ENCODE measurements at places on chromosomes 12 and 14.

- DNase-seq: no peak
Observed at GRCh38 chr12:57487055-57487596, 742 bp upstream of the MARS1 start.

DNA sequence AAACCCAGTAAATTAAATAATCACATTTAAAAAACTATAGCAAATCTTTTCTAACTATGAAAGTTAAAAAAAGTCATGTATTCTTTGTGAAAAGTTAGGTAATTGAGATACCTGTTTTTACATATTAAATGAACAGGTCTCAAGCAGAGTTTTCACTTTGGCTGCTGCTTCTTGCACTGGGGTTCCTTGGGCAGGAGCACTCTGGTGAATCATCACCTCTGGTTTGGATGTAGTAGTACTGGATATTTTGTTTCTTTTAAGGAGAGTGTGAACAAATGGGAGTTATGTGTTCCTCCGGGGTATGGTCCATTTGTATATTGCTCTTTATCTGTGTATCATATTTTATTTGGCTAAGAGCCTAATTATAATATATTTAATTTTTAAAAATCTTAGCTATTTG lies 82.7 kb downstream of the FUT8 start:
- no peak for DNase-seq

DNA sequence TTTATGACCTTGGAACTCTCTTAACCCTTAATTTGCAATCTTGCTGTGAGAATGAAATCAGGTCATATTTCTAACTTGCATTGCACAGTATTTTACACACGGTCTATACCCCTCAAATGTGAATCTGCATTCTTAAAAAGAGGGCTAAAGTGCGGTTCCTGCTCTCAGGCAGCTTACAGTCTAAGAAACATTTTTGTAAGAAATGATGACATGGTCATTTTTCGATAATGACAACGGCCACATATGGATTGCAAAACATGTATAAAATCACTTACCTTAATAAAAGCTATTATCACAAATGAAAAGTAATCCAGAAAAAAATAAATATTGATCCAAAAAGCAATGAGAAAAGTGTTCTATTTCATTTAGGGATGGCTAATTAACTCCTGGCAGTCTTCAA lies 24.8 kb upstream of the TMEM132D start:
- no peak for DNase-seq

DNA sequence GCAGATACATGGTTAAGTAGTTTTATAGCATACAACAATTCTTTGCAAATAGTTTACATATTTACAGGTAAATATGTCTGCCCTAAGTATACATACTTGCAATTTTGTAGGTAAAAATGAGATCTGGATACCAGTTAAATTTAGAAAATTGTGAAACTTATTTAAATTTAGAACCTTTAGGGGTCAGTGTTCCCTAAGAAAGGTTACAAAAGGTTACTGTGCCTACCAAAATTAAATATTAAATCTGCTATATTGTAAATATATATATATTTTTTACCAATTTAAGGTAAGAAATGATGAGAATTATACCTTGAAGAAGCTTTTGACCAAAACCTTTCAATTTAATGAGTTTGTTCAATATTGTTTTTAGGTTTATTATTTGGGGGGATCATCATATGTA lies 54.0 kb downstream of the MIPOL1 start:
- DNase-seq: no peak

- no peak for DNase-seq
Observed at GRCh38 chr14:85363358-85363757, 166.6 kb upstream of the FLRT2 start.

DNA sequence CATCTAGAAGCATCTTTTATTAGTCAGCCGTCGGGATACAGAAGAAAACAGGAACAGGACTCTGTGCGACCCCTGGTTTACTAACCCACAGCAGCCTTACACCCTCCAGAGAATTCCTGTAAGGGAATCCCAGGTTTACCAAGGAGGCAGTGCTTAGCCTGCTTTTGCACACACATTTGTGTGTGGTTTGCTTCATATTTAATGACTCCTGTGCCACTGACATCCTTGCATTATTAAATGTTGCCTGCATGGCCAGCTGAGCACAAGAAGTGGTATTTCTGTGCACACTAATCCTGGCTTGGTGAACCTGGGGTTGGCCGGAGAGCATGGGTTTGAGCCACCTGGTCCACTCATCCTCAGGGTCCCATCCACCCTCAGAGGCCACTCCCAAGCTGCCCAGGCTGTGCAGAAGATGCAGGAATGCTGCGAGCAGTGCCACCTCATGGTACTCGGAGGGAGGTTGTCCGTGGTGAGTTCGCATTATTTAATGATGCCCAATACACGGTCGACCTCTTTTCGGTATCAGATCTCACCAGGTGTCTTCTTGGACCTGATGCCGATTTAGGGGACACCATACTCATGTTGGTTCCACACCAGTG lies 152.4 kb upstream of the RTL1 start:
- DNase-seq: no peak

DNA sequence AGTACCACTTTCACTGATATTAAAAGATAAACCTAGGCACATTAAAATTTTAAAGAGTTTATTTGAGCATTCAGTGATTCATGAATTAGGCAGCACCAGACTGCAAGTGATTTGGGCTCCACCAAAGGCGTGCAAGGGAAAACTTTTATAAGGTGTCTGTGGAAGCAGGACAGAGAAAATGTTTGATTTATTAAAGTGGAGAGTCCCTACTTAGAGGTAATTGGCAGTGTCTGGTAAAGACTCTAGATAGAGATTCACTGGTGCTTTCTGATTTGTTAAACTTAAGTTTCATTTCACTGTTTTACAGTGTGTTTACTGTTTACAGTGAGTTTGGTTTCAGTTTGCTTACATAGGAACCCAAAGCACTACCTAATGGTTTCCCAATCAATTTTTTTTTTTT lies 72.8 kb downstream of the ANKS1B start:
- DNase-seq: no peak

DNA sequence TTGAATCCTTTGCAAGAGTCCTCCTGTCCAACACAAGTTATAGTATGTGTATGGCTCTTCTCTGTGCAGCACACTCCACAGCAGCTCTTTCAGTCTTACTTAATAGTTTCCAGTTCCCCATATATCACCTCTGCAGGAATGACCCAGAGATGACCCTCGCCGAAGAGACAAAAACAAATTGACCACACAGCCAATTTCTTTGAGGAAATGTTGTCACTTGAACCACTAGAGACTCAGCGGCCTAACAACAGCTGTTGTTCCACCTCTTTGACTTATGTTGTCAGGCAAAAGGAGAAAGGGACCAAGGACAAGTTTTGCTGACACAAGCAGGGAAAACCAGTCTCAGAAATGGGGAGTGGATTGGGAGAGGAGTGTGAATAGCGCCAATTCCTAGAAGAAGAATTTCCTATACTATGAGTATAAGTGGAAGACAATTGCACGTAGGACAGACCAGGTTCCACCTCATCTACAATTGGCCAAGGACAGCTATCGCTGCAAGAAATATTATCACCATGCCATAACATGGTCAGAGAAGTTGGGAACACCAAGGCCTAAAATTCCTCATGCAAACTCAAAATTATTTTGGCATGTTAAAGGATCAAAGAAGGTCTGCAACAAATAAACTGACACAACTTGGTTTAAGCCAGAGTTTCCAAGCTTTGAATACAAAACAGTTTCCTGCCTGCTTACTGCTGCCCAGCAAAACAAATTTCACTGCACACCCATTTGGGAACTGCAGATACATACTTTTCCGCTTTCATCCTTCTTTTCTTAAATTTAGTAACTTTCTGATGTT lies 41.7 kb upstream of the ITPR2 start:
- no peak for DNase-seq

GRCh38 chr12:107337346-107338095 lies 244.2 kb upstream of the CRY1 start:
- no peak for DNase-seq

- DNase-seq: no peak
Observed at GRCh38 chr12:101619858-101620761, 25.3 kb downstream of the MYBPC1 start.

- DNase-seq: no peak
Observed at GRCh38 chr12:131372171-131372475, 338.8 kb upstream of the SFSWAP start.

DNA sequence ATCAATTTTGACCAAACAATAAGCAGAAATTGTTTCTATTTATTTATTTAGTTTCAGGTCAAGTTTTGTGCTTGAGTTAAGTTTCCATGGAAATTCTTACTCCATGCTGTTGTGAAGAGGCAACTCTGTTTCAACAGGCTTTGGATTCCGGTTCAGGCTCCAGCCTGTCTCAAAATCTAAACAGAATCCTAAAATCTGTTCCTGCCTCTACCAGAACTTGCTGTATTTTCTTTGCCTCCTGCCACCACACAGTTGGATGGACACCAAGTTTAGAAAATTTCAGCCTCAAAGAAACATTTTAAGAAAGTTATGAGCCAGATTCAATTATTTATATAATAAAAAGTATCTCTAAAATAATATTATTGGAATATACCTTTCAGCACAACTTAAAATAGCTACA lies 330.9 kb downstream of the FOXG1 start:
- no peak for DNase-seq

- no peak for DNase-seq
Observed at GRCh38 chr12:5785601-5786000, 159.5 kb downstream of the ANO2 start.

DNA sequence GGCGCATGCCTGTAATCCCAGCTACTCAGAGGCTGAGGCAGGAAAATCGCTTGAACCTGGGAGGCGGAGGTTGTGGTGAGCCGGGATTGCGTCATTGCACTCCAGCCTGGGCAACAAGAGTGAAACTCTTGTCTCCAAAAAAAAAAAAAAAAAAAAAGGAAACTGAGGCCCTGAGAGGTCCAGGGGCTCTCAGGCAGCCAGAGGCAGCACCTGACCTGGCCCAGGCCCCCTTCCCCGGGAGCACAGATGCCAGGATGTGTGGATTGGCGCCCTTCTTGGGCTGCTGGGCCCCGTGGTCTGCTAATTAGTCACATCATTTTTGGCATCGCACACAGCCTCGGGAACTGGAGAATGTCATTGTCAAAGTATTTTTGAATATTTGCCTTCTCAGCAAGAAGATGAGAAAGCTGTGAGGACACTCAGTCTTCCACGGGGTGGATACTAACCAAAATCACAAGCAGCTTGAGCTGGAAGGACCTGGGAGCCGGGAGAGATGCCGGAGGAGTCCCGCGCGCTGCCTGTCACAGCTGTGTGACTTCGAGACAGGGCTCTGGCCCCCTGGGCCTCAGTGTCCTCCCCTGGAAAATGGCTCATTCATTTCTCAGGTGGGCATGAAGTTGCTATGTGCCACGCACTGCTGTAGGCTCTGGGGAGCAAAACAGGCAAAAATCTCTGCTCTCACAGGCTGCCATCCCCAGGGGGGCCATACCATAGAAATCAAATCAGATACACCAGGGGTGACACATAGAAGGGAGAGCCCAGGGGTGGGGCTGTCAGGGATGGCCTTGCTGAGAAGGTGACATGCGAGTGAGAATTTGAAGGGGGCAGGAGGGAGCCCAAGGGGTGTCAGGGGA lies 12.5 kb upstream of the RCOR1 start:
- DNase-seq: no peak

DNA sequence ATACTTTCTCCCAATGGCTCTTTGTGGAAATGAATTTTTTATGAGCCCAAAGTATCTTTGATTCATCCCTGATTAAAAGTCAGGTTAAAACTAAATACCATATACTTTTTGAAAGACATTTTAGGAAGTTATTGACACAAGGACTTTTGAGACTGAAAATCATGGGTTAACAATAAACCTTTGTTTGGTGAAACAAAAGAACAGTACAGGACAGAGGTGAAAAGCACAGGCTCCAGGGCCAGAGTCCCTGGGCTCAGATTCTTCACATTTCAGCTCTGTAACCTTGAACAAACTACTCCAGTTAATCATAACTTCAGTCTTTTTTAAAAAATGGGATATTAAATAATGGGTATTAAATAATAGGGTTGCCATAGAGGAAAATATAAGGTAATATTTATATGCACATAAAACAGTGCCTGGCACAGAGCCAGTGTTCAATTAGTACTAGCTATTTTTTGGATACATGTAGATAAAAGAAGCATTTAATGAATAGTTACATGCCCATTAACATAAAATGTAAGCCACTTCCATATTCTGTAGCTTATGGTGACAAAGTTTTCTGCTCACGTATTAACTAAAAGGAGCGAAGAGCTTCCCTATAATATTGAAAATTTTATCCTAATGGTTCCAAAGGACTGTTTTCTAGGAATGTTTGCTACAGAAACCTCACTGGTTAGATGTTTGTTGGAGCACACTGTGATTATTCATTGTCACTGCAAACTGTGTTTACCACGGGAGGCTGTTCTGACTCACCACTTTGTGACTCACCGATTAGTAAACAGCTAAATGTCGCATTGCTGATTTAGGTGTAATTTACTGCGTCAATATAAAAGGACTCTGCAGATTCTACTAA lies 255.4 kb downstream of the DAD1 start:
- no peak for DNase-seq

GRCh38 chr12:112750971-112751370 lies 40.6 kb upstream of the RPH3A start:
- DNase-seq: no peak

GRCh38 chr12:14961466-14962152 lies at the start of gene ARHGDIB:
TSS of gene ARHGDIB (minus strand) at chr12:14961601. CDS start at chr12:14950712, 10,889 bp downstream.
- peak; percentile 92 for DNase-seq

GRCh38 chr12:82554529-82554928 lies 132.2 kb upstream of the TMTC2 start:
- no peak for DNase-seq

DNA sequence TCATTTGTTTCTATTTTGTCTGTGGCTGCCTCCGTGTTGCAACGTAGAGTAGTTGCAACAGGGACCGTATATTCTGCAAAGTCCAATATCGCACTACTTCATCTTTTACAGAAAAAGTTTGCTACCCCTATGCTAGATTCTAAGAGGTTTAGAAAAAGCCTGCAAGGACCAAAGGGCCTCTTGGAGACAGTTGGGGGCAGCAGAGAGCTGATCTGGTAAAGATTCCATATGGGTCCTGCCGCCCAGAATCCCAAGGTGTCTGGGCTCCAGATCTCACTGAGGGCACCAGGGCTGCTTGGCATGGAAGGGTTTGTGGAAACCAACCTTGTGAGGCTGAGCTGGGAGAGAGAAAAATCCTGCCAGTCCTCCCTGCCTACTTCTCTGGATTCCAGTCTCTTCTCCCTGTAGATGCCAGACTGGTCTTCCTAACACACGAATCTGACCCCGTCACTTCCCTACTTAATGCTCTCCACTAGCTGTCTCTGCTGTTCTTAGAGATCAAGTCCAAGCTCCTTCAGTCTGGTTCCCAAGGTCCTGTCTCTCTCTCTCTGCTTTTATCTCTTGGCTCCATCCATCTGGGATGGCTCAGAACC lies 74.6 kb downstream of the GLRX5 start:
- DNase-seq: no peak

GRCh38 chr12:54606556-54606955 lies 18.1 kb upstream of the PPP1R1A start:
- DNase-seq: no peak

- DNase-seq: no peak
Observed at GRCh38 chr14:103118018-103118662, 5.1 kb upstream of the TNFAIP2 start.

DNA sequence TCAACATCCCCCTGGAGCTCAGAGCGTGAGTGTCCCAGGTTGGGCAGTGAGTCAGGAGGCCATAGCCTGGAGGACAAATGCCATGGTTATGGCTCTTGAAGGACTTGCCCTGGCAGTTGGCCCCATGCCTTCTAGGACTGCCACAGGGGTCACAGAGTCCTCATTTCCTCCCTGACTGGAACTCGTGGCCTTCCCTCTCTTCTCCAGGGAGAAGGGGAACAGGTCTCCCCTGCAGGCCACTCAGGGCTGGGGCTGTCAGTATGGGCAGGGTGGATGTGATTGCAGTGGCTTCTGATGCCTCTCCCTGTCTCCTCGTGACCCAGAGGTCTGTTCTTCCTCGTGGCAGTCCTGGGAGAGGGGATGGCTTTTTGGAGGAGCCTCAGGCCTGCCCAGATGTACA lies 70.7 kb downstream of the ADCK1 start:
- DNase-seq: no peak
